ENCODE measurements at places on chromosomes 7 and 10. TPM values are rescaled to one million over a fixed set of nuclear protein-coding genes. Genes with fewer than 3 reads are reported as not detected.

The ZNF786 gene
- total RNA-seq = 6.4 TPM

The SAMD9 gene
- 0.04 TPM for total RNA-seq

DNA sequence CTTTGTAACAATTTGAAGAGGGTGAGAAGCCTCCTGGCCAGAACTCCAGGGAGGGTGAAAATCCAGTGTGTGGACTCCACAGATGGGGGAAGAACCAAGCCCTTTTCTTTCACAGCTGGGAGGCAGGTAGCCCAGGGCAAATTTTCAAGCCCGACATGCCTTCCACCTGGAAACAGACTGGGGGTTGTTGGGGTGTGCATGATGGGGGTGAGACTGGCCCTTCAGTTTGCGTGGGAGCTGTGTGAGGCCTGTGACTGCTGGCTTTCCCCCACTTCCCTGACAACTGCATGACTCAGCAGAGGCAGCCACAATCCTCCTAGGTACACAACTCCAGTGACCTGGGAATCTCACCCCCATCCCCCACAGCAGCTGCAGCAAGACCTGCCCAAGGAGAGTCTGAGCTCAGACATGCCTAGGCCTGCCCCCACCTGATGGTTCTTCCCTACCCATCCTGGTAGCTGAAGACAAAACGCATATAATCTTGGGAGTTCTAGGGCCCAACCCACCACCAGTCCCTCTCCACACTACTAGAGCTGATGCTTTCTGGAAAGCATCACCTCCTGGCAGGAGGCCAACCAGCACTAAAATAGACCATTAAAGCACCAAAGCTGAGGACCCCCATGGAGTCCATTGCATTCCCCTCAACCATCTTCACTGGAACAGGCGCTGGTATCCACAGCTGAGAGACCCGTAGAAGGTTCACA, 445.4 kb downstream of the TFEC start:
- no peak for DNase-seq

GRCh38 chr10:27344568-27345454, 104.2 kb upstream of the ACBD5 start:
- DNase-seq = peak; percentile 22

- DNase-seq = no peak
Measured at GRCh38 chr7:117113871-117114270, 160.6 kb downstream of the ST7 start.

DNA sequence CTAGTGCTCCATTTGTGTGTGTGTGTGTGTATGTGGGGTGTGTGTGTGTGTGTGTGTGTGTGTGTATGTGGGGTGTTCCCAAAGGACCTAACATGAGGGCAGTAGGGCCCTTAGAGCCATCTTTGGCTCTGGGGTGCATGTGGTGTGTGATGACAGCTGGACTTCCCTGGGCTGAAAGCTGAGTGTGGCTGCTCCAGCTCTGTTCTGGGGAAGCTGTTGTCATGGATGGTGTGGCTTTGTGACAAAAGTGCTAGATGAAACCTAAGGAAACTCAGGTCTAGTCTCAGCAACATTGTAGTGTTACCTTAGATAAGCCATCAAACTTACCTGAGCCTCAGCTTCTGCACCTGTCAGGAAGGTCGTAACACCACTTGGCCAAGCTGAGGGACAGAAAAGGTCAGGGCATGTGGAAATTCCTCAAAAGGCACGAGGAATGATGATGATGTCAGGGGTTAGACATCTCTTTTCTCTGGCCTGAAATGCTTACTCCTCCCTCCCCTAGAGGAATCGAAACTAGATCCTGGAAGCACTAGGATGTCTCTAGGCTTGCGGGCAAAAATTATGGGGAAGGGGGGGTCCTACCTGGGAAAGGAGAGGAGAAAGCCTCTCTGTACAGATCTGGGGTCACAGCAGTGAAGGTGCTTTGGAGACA, 115.4 kb downstream of the RPS24 start:
- no peak for DNase-seq

DNA sequence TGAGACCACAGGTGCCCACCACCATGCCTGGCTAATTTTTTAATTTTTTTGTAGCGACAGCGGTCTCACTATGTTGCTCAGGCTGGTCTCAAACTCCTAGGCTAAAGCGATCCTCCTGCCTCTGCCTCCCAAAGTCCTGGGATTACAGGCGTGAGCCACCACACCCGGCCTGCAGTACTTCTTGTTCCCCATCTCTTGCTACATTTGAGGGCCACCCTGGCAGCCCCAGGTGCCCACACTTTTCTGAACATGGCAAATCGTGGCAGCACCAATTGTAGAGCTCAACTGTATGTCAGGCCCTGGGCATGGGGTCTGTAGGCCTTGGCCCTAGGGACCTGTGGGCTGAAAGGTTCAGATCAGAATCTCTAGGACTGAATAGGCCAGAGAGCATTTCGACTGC, 25.1 kb upstream of the LIMK1 start:
- peak; percentile 10 for DNase-seq

The WDR11 gene
- total RNA-seq = 66.7 TPM

GRCh38 chr10:18498998-18499397, 152.4 kb downstream of the NSUN6 start:
- DNase-seq = no peak

The SLC16A9 gene
- 5.7 TPM for total RNA-seq

GRCh38 chr7:158116235-158116634, 471.4 kb downstream of the PTPRN2 start:
- no peak for DNase-seq

GRCh38 chr10:49745756-49746155, 16.4 kb downstream of the OGDHL start:
- DNase-seq = peak; percentile 14

The BMPER gene
- 2.4 TPM for total RNA-seq

DNA sequence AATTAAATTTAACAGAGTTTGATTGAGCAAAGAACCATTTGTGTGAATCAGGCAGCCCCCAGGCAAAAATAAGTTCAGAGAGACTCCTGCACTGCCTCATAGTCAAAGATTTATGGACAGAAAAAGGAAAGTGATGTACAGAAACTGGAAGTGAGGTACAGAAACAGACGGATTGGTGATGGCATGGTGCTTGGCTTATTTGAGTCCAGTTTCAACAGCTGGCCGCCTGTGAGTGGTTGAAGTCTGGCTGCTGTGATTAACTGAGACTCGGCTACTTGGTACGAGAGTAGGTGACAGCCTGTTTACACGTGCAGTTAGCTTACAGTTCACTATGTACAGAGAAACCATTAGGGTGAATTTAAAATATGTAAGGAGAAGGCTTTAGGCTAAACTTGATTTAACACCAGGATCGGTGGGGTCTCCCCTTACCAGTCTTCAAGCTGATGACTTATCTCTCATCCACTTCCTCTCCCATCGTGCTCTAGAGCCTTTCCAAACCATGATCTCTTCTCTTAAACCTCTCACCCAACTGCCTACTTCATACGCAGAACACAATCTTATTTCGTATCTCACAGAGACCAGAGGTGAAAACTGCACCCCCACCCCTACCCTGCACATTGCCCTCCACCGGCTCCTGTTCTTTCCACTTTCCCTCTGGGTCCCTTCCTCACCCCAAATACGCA, 5.0 kb upstream of the MSMB start:
- no peak for DNase-seq

GRCh38 chr10:78576276-78576675, 492.5 kb upstream of the ZMIZ1 start:
- no peak for DNase-seq

The RBP3 gene
- total RNA-seq = not detected

The TFR2 gene
- 2.0 TPM for total RNA-seq

The CPED1 gene
- total RNA-seq = not detected

- peak; percentile 78 for DNase-seq
Measured at GRCh38 chr7:114084472-114085312, 165.9 kb upstream of the PPP1R3A start.

DNA sequence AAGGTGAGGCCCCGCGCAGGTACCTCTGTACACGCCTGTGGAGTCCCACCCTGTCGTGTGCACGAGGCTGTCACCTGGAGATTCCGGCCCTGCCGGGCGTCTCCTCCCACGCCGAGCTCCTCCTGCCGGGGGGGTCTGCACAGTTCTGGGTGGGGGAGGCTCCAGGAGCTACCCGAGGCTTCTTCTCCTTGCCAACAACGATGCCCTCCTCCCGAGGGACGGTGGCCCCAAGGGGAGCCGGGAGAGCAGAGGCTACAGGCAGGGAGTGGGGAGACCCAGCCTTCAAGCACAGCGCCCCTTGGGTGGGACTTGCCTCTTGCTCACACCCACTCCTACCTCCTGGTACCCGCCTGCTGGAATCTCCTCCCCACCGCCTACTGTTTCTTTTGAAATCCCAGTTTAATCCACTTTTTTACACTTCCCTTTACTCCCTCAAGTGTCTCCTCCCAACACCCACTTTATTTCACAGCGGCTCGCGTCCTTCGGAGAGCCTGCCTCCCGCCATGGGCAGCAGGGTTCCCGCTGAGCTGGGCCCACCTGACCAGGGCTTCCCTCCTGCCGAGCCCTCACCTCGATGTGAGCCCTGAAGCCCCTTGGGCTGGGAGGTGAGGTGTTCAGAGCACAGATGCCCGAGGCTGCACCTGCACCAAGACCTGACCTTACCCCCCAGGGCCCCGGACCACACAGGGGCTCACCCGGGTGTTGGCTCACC, 338.1 kb downstream of the DNAJB6 start:
- peak; percentile 53 for DNase-seq

DNA sequence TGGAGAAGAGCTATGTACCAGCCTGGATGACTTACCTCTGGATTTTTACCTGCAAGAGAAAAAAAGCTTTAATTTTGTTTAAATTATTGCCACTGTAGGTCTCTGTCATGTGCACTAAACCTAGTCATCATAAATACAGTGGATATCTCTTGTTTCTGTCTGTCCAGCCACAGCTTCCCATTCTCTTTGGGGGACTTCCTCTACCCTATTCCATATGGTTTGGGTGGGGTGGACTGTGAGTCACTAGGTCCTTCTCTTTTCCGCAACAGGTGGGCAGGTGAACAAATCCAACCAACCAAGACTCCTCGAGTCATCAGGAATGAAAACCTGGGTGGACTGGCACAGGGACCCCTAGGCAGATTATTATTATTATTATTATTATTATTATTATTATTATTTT, 87.3 kb upstream of the CYTH3 start:
- DNase-seq = no peak

The C10orf67 gene
- not detected for total RNA-seq

- no peak for DNase-seq
Measured at GRCh38 chr7:106119719-106120118, 7.6 kb upstream of the SYPL1 start.
